NCI-H82 (cell line): ENCODE measurements at places on chromosomes 3 and 15.

GRCh38 chr15:98745179-98745578 lies 96.8 kb downstream of the IGF1R start:
- no peak for DNase-seq

DNA sequence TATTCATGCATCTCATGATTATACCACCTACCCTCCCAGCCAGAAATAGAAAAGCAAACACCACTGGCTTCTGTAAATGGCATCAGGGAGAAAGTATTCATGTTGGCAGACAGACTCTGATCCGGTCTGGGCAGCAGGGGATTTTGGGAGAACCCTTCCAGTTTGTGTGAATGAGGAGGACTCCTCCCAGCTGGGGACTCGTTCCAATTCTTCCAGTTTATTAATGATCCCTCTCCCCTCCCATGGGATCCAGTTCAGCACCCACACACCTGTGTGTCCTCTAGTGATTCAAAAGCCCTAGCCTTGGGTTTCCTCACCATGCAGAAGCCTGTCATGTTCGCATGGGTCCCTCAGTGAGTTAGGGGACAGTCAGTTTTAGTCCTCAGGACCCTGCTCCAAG lies 110.9 kb downstream of the IQSEC1 start:
- DNase-seq: no peak

DNA sequence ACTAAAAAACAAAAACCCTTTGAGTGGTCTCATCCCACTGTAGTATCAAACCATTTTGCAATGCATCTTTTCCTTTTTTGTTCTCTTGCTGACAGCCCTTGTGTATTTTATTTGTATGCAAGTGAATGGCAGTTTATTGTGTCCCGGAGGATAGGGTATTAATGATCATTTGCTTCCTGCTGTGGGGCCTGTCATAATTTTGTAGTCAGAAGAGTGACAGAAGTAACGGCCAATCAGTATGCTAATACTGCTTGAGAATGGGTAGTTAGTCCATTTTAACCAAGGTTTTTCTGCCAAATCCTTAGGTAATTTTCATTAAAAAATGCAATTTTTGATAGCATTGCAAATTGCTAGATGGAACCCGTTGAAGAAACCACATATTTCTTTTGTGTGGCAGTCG lies 75.5 kb upstream of the PLSCR5 start:
- peak; percentile 61 for DNase-seq

DNA sequence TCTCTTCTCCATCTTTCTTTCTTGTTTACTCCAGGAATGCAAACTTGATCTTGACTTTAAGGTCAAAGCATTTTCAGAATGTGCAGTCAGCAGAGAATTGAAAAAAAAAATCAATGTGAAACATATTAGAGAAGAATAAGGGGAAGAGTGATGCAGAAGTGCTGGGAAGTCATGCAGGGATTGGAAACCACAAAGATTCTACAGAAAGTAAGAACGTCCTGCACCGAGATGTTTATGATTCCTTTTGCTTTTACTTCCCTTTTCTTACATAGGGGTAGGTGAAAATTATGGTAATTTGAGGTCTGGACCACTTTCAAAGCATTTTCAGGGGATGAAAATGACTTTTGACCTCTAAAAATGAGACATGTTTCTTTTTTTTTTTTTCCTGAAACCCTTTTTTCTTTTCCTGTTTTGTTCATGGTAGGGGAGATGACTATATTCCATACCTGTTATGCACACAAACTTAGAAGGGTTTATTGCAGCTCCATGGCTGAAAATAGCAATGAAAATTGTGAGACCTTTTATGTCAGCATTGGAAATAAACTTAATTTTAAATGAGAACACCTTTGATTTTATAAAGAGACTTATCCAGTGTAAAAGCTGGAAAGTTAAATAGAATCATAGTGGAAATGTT lies 623.5 kb upstream of the TBL1XR1 start:
- no peak for DNase-seq

- DNase-seq: no peak
Observed at GRCh38 chr3:70556056-70556455, 243.6 kb upstream of the MDFIC2 start.

DNA sequence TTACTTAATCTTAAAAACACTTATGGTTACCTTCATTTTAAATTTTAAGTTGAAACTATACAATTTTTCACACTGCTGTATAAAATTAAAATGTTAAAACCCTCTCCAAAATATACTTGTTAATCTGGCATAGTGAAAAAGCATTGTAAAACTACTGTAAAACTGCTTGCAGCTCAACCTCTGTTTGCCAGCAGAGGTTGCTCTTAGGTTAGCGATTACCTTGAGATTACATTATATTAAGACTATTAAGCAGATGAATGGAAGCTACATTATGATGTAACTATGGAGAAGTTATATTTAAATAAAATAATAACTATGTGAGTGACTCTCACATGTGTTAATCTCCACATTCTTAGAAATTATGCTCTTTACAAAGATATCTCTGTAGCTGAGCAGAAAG lies 143.6 kb upstream of the SLITRK3 start:
- peak; percentile 64 for DNase-seq

DNA sequence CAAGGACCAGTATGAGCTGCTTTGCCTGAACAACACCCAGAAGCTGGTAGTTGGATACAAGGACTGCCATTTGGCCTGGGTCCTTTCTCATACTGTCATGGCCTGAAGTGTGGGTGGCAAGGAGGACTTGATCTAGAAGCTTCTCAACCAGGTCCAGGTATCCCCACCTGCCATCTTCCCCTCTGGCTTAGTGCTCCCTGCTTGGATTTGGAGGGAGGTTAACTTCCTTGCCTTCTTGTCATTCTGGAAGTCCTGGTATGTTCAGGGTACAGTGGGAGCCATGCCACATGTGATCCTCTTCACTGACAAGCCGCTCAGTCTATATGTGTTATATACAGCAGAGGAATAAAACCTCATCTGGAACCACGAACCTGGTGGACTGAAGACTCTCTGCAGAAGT lies 37.7 kb upstream of the TOPBP1 start:
- no peak for DNase-seq

GRCh38 chr3:128351546-128351945 lies 115.1 kb downstream of the DNAJB8 start:
- no peak for DNase-seq

- no peak for DNase-seq
Observed at GRCh38 chr3:88131695-88132094, 18.1 kb upstream of the C3orf38 start.

DNA sequence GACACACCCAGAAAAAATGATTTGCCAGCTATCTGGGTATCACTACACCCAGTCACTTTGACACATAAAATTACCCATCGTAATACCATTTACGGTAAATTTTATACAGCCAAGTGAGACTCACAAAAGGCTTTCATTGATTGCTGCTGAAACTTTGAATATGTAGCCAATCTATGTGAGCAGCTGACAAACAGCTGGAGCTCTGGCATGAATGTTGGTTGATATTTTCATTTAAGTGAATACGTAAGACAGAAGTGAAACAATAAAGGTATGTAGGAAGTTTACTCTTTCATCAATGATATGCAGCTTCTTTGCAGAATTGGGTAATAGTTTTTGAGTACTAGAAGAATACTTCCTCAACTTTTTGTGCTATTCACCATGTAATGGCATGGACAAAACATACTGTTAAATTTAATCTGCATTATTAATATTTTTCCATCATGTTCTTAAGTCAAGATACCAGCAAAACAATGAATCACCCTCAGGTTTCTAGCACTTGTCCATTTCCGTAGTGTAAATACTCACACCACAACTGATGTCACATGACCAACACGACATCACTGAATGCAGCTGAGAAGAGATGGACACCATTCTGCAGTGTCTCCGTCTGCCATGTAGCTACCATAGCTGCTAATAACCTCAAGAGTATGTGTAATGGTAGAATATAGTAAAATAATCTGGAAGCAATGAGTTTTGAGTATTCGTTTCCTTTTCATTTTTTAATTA lies 205.9 kb upstream of the HES1 start:
- no peak for DNase-seq

DNA sequence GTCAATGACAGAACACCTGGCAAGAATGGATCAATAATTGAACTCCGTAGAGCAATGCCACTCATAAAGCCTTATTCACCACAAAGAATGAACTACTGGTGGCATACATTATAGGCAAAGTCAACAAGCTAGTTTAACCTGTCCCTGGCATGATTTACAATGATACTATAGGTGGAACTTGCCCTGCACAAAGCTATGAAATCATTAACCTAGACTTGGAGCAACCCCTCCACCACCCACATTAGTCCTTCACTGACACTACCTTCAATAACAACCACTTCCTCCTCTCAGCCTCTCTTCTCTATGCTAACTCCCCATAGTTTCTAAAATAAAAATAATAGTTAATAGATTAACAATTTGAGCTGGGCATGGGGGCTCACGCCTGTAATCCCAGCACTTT lies 54.4 kb downstream of the ACAP2 start:
- DNase-seq: no peak

GRCh38 chr15:38202361-38202760 lies 50.3 kb upstream of the SPRED1 start:
- DNase-seq: no peak

DNA sequence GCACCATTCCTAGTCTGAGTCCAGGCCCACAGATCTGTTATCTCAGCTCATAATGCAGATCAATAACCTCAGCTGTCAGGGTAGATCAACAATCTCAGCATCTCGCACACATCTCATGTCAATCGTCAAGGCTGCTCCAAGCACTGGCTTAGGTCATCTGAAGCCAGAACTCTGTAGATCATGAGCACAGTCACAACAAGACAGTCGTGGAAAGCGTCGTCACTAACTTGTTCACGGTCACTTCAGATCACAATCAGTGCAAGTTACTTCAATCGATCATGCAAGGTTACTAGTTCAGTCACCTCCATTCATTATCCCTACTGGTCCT lies 71.8 kb downstream of the RBPMS2 start:
- DNase-seq: peak; percentile 41

- DNase-seq: peak; percentile 26
Observed at GRCh38 chr15:56286213-56286612, 42.5 kb upstream of the RFX7 start.

GRCh38 chr3:51997935-51998596 lies 2.4 kb upstream of the RPL29 start:
- DNase-seq: no peak

DNA sequence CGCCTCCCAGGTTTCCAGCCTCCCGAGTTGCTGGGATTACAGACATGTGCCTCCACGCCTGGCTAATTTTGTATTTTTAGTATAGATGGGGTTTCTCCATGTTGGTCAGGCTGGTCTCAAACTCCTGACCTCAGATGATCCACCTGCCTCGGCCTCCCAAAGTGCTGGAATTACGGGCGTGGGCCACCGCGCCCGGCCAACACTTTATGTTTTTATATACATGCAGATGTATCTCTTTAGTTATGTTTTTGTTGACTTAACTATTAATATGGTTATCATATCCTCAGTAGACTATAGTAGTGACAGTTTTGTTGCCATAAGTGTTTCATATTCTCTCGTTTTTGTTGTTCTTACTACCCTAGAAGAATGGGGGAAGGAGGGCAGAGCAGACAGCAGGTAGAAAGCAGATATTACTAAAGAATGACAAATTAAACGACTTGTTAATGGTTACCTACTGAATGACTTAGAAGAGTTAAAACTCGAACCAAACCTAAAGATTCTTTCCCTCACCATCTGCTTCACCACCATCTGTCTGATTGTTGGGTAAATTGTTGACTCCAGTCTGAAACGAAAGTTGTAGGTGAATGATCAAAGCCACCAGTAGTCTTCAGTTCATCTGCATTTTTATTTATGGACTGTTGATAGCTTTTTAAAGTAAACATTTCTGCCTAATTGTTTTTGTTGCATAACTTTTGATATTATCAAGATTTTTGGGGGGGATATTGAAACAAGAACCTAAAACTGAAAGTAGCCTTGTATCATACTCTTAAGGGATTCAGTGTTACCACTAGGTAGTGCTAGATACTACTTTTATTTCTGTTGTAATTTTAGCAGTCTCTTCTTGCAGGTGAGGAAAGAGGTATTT lies 89.3 kb downstream of the RASA2 start:
- DNase-seq: peak; percentile 33

DNA sequence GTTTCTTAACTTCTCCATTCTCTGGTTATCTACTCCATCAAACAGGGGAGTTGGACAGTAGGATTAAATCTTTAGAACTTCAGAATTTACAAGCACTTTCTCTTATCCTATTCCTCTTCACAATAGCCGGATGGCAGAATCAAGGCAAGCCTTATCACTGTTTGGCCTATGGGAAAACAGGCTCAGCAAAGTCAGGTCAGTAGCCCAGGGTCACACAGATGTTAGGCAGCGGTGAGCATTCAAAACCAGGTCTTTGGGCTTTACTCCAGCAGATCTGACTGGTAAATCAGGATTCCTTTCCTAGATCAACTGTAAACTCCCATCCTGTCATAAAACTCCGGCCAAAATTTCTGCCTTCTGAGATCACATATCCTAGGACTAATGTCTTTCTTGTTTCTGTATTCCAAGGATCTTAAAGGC lies 258.4 kb downstream of the OPA1 start:
- DNase-seq: no peak

DNA sequence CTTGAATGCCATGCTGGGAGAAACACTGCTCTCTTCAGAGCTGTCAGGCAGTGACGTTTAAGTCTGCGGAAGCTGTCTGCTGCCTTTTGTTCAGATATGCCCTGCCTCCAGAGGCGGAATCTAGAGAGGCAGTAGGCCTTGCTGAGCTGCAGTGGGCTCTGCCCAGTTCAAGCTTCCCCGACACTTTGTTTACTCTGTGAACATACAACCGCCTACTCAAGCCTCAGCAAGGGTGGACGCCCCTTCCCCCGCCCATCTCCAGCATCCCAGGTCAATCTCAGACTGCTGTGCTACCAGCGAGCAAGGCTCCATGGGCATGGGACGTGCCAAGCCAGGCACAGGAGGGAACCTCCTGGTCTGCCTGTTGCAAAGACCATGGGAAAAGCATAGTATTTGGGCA lies 99.7 kb downstream of the TAFA4 start:
- no peak for DNase-seq

- no peak for DNase-seq
Observed at GRCh38 chr3:4310971-4311370, 7.8 kb downstream of the SETMAR start.

DNA sequence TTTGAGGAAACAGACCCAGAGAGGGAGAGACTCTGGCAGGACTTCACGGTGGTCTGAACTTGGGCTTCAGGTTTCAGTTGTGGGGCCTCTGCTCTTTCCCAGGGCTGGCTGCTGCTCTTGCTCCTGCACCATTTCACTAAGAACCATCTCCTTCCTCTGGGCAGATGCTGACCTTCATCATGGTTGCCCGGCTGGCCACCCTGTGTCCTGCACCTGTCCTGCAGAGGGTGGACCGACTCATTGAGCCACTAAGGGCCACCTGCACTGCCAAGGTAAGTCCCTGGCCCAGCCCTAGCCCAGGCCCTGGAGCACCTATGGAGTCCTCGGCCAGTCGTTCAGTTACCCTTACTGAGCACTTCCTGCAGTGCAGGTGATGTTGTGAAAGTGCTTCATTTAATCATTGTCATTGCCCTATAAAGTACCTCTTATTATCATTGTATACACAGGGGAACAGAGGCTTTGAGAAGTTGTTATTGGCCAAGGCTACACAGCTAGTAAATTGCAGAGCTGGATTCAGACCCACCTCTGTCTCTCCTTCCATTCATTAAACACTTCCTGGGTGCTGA lies 10.0 kb downstream of the RPL32 start:
- DNase-seq: no peak

- no peak for DNase-seq
Observed at GRCh38 chr3:22492342-22492741, 710.8 kb upstream of the UBE2E2 start.

GRCh38 chr3:94967196-94967595 lies 904.3 kb downstream of the NSUN3 start:
- DNase-seq: peak; percentile 34

- no peak for DNase-seq
Observed at GRCh38 chr15:69897061-69897460, 200.7 kb downstream of the TLE3 start.

GRCh38 chr3:156834435-156834834 lies 8.3 kb downstream of the LEKR1 start:
- DNase-seq: no peak

- no peak for DNase-seq
Observed at GRCh38 chr3:157126365-157126764, 33.6 kb downstream of the CCNL1 start.
